CD4-positive, alpha-beta T cell treated with Interferon alpha-2 for 1 hour (primary cell): ENCODE measurements at places on chromosomes 5 and 9.

DNA sequence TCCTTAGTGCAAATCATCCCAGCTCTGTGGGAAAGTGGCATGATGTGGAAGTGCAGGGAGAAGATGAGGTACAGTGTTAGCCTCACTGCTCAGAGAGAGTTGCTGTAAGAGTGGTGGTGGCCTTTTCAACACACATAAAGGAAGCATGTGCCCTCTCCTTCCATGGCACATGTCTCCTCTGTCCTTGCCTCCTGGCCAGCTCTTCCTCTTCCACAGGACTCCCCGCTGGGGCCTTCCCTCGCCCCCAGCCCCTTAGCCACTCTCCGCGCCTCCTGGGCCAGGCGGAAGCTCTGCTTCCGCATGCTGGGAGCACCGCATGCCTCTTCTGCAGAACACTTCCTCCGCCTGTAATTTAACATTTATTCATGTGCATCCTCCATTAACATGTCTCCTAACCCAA is 4.8 kb upstream of the KCNMB1 start:
- DNase-seq, result no peak

- no peak for DNase-seq
Observed at GRCh38 chr5:2300861-2301574, 418.3 kb upstream of the IRX4 start.

GRCh38 chr9:115594557-115594956 is 476.6 kb upstream of the TNC start:
- DNase-seq, result no peak

- no peak for DNase-seq
Observed at GRCh38 chr9:76591256-76591950, 132.4 kb downstream of the GCNT1 start.

- DNase-seq, result no peak
Observed at GRCh38 chr9:129027685-129028191, 393 bp downstream of the SH3GLB2 start.

GRCh38 chr9:22065431-22066200 is 56.5 kb upstream of the CDKN2B start:
- DNase-seq, result peak; percentile 38

DNA sequence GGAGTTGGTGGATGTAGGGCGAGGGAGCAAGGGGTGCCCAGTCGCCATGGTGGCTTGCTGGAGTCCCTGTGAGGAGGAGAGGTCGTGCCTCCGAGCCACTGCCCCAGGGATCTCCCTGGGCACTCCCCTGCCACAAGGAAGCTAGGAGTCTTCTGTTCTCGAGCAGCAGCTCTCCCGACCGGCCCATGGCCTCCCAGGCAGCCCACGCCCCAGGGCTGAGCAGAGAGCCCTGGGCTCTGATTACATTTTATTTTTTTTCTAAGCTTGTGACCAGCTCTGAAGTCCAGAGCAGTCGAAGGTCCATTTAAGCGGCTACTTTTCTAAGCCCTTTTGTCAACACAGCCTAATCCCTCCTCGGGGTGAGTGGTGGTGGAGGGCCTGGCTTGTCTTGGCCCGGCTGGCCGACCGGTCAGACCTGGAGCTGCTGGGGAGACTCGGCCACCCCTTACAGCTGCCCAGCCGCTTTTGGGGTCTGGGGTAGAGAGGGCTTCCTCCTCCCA is 2.1 kb downstream of the RXRA start:
- no peak for DNase-seq

DNA sequence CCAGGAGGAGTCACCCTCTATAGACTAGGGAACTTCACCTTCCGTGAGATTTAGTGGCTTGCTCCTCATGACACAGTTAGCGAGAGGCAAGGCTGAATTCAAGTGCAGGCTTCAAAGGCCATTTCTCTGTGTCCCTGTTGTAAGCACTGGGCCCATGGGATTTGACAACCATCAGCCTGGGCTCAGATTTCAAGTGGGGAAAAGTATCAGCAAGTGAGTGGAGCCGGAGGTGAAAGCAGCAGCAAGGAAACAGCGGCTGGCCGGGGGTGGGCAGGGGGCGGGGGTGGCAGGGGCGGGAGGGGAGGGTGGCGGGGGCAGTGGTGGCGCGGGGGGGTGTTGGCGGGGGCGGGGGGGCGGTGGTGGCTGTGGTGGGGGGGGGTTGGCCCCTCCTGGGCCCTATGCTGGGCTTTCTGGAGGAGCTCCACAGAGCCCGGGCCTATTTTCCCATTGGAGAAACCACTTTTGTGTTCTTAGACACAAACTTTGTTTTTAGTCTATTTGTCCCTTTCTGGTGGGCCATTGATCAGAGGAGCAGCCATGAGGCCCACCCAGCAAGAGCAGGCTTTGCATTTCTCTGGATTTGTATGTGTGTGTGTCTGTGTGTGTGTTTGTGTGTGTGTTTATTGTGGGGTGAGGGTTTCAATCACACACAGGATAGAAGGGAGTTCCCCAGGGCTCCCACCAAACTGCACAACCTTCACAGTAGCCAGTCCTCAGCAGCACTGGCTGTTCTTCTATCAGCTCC is 165.4 kb upstream of the RAI14 start:
- DNase-seq, result no peak

GRCh38 chr5:129963359-129963758 is 59.1 kb downstream of the CHSY3 start:
- DNase-seq, result no peak

DNA sequence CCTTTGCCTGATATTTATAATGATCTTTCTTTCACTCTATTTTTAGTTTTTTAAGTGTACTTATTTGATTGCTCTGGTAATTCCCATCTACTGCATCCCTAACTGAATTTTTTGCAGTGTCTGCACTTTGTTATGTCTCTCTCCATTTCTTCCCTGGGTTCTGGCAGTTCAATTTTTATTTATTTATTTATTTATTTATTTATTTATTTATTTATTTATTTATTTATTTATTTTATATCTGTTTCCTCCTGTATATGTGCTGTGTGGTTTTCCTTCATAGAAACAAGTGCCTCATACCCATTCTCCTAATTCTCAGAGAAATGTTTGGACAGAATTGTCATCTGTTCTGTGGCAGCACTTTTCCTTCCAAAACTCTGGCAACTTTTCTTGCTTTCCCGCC is 2370.8 kb upstream of the WWC1 start:
- DNase-seq, result no peak

DNA sequence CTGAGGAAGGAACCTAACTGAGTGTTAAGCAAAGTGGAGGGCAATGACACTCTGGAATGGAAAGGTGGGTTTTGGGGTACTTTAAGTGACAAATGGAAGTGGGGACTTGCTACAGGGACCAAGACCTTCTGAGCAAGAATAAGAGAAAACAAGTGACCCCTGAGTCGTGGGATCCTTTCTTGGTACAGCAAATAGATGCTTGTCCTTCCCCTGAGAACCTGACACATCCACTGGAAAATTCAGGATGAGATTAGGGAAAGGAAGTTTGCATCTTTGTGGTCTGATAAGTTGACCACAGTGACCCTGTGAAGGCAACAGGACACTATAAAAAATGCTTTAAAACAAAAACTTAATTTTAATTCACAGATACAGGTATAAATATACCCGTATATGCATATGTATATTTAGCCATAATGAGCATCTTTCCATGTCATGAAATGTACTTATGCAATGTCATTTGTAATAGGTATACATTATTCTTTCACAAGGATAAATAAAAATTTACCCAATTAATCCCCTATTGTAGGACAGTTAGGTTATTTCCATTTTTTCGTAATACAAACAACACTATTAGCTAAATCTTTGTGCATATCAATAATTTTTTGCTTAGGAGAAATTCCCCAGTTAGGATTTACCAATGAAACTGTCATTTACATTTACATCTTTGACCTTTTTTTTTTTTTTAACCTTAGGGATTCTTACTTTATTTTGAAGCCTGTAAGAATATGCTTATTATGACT is 2.0 kb upstream of the IRF1 start:
- DNase-seq, result no peak

DNA sequence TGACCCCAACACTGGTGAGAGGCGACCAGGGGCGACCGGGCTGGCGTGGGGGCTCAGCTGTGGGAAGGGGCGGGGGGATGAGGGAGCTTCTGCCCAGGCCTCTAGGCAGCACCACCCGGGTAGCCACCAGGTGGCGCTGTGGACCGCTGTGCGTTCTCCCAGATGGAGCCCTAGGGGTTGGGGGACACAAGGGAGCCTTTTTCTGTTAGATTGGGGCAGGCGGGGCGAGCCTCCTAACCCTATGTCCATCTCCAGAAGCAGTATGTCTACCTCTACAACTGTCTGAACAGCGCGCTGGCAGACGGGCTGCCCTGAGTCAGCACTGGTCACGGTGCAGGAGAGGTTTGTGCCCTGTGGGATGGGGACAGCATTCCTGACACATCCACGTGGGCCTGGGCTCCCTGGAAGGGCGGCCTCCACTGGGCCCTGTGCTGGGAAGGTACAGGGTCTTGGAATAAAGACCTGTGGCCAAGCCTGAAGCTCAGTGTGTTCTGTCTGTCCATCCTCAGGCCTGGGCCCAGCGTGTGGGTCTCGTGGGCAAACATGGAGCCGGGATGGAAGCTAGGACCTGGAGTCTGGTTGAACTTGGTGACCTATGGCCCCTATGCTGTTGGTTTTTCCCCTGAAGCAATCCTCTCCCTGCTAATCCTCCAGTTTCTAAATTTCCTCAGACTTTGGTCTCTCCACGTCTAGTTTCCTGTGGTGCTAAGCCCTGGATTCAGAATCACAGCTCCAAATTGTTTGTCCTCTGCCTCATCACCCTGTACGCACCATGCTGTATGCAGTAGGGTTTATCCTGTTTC is 23.1 kb upstream of the SPTLC1 start:
- peak; percentile 64 for DNase-seq

DNA sequence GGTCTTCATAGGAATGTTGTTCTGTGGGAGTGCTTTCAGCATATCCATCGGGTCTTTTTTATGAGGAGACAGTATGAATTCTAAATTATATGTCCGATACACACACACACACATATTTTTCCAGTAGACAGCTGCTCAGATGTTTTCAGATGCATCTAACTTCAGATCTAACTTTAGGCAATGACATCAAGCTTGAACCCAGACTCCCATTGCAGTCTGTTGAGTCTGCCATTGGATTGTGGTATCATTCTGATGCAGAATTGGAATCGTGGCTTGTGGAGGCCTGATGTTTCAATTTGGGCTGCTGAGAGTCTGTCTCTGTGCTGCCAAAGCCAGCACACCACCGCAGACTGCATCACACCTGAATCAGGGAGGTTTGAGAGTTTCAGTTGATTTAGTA is 376.4 kb downstream of the OSTF1 start:
- DNase-seq, result no peak

- no peak for DNase-seq
Observed at GRCh38 chr9:5452286-5452609, 1.9 kb downstream of the CD274 start.

DNA sequence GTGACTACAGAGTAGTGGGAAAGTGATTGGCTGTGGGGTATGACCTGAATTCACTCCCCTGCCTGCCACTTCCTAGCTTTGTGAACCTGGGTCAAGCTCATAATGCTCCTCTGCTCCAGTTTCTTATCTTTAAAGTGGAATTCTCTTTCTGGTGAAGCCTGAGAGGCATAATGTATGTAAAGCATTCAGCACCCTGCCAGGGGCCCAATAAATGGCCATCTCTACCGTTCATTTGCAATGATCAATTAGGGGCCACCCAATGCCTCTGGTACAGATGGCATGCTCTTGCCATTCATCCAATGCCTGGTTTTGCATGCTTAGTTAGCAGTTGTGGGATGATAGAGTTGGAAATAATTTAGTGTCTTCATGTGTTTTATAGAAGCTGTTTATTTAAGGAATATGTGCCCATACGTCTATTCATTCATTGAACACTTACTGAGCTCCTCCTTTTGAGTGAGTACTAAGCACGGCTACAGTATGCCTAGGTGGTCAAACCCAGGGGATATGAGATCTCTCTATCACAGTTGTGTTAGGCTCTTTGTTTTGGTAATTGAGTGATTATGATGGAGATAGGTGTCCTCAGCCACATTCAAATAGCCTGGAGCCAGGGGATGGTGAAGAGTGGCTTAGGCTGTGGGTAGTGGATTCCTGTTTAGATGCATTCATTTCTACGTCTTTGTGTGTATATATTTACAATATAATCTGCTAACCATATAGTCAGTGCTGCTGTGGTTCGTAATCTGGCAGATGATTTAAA is 15.3 kb downstream of the ZNF462 start:
- DNase-seq, result no peak

GRCh38 chr5:25944786-25945185 is 1093.6 kb downstream of the CDH9 start:
- no peak for DNase-seq
